ENCODE measurements at places on chromosomes 16 and 17.

- DNase-seq: no peak
These were observed 6.7 kb downstream of the CEP295NL start for GRCh38 chr17:78896091-78896833.

DNA sequence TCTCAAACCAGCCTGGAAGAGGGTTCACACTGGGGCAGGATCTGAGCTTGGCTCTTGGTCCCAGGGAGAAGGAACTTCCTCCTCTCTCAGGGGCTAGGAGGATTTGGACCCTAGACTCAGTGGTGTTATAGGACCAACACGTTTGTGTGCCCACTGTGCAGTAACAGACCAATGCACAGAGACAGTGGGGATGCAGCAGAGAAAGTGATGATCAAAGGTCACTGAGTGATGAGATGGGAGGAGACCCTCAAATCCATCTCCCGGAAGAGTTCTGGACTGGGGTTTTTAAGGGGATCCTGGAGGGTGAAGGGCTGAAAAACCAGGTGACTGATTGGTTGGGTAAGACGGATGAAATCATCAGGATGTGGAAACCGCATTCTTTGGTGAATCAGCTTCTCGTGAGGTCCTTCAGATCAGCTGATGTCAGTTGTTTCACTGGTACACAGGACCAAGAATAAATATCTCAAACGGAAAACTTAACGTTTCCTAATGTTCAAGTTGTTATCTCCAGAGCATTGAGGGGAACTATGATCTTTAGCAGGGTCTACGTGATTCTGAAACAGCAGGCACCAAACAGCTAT, 3.3 kb upstream of the VAC14 start:
- peak; percentile 37 for DNase-seq

DNA sequence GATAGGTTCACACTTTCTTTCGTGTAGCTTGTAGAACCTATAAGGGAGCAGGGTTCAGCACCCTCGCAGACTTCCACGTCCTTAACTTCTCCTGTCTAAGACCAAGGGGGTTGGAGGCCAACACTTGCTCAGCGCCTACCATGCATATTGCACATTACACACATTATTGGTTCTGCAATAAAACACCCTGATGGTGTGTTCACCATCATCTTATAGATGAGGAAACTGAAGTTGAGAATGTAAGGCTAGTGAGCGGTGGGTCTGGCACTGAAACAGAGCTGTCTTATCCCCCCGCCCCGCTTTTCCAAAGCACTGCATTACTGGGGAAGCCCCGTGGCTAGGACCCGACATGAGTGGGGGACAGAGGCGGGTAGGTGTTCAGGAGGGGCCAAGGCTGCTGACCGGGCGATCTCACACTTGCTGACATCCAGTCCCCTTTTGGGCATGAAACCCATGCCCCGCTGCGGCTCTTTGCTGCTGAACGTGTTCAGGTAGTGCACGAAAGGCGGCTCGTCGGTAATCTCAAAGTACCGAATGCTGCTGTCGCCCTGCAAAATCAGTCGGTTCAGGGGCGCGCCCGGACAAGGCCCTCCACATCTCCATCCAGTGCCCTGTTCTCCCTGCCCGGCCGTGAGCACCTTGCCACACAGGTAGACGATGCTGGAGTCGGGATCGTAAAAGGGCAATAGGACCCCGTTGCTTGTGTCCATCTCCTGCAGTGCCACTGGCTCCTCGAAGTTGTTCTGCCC, 6.2 kb downstream of the CORO6 start:
- no peak for DNase-seq

DNA sequence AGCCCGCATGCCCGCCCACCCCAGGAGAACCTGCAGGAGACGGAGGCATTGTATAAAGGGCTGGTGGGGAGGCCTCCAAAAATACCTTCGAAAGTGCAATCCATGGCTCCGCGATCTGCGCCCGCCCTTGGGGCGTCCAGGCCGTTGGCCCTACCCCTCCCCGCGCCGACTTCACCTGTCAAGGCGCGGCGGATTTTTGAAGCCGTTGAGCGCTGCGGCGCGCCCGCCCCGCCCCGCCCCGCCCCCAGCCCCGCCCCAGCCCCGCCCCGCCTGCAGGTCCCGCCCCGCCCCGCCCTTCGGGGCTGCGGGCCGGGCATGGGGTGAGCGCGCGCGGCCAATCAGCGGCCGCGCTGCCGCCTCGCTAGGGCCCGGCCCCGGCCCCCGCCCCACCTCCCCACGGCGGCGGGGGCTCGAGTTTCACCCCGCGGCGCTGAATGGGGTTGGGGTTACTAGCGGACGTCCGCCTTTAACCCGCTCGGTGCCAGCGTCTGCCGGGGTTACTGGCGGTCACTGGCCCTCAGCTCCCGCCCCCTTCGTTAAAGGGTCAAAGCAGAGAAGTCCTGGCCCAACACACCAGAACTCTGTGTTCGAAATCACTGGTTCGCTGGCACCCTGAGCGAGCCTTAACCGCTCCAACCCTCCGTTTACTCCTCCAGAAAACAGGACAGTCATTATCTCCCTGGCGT, 13.2 kb downstream of the SREBF1 start:
- no peak for DNase-seq

GRCh38 chr17:12656354-12656753, 9.3 kb upstream of the MYOCD start:
- no peak for DNase-seq

GRCh38 chr17:15092762-15093161, 172.4 kb downstream of the PMP22 start:
- no peak for DNase-seq

GRCh38 chr16:23694644-23695373, 16.1 kb downstream of the PLK1 start:
- no peak for DNase-seq

DNA sequence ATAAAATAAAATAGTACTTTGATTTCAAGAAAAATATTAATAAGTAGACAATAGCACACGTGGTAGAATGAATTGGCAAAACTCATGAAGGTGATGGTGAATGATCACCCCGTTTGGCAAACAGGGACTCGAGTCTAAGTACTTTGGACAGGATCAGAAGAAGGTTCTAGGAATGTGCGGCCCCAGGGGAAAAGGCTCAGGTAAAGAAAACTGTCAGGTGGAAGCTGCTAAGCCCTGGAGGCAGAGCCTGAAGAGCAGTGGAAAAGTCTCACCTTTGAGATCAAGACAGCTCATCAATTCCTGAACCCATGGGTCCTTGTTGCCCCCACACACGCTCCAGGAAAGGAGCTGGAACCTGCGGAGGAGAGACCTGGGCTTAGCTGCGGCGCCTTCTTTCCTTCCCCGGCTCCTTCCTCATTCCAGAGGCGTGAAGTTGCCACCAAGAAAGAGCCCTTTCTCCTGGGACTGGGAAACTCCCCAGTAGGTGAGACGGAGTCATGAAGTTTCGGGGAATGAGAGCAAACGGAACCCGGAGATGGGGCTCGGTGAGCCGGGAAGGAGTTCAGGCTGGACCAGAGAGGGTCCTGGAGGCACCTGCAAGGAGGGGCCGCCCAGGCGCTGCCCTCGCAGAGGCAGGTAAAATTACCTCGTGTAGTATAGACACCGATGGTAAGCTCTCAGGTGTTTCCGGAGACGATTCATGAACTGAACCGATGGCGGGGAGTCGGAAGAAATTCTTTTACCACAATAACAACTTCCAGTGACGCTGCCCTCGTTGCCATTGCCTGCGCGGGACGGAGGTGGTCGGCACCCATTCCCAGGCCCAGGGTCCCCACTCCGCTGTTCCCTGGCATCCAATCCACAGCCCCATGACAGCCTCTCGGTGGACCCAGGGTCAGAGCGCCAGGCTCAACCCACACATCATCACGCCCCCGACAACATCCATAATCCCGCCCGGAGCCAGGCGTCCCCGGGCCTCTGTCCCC, 1.2 kb upstream of the ZMYND15 start:
- no peak for DNase-seq

DNA sequence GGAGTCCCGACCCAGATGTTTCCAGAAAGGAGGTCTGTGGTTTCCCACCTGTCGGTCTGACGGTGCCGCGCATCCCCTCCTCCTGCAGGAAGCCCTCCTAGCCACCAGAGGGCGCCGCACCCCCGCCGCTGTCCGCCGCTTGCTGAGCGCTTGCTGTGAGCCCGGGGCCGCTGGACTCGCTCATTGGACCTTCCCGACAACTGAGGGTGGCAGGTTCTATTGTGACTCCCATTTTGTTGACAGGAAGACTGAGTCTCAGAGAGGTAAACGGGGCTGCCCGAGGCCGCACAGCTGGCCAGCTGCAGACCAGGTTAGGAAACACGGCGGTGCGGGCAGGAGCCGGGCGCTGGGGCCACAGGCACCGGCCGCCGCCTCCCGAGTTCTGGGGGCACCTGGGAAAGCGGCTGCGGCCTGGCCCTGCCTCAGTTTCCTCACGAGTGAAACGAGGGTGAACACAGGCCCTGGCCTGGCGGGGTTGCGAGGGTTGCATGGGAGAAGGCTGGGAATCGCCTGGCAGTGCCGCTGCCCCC, 191.1 kb upstream of the CIBAR2 start:
- no peak for DNase-seq

DNA sequence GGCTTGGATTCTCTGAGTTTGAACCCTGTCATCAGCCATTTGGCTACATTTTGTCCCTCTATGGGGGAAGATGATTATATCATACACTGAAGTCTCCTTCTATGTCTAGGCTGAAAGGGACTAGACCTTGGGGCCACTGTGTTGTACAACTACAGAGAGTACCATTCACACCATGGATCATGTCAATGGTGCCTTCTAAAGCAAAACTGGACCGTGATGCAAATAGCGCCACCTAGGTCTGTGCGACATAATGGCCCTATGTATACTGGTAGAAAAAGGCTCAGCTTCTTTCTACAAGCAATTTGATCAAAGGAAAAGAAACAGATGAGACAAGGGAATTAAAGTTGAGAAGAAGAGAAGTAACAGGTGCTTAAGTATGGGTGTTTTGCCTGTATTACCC, 100.7 kb downstream of the LYRM1 start:
- no peak for DNase-seq

DNA sequence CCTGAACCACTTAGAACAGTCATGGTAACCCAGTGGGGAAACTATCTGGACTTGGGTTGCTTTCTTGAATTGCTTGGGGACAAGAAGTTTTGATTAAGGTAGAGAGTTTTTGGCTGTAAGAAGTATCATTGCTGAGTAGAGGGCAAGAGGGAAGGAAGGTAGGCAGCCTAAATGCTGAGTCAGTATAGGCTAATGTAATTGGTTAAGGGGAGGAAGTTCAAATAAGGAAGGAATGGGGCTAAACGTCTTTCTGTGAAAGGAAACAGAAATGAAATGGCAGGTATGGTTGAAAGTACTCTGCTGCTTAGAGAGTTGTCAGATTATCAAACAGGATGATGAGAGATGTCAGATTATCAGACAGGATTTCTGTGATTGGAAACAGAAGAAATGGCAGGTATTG, 20.3 kb downstream of the KPNB1 start:
- DNase-seq: no peak

GRCh38 chr17:56914581-56915273, 878 bp upstream of the TRIM25 start:
- no peak for DNase-seq

- no peak for DNase-seq
These were observed 44.0 kb upstream of the ABCC11 start for GRCh38 chr16:48291303-48291702.
